ENCODE measurements at places on chromosomes 5 and 9.

DNA sequence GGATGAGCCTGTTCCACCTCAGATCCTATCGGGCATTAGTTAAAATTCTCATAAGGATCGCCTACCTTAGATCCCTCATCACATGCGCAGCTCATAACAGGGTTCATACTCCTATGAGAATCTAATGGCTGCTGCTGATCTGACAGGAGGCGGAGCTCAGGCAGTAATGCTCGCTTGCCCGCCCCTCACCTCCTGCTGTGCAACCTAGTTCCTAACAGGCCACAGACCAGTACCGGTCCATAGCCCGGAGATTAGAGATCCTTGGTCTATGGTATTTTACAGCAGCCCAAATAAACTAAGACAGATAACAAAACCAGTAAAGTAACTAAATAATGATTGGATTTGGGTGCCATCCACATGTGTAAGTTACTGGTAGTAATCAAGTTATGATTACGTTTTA, 17.5 kb downstream of the GOLPH3 start:
- DNase-seq: no peak

GRCh38 chr9:7988644-7989280, 189.2 kb upstream of the DMAC1 start:
- DNase-seq: no peak

- DNase-seq: no peak
Observed at GRCh38 chr9:131676431-131676972, 63.4 kb downstream of the RAPGEF1 start.

GRCh38 chr5:178348356-178349074, 115.9 kb upstream of the PHYKPL start:
- DNase-seq: no peak

- DNase-seq: no peak
Observed at GRCh38 chr5:95856501-95856981, 34.0 kb upstream of the GLRX start.

Measured in hepatic stellate cell (primary cell).